Ureter (tissue), 1 donor: ENCODE measurements at places on chromosomes 5 and 9.

DNA sequence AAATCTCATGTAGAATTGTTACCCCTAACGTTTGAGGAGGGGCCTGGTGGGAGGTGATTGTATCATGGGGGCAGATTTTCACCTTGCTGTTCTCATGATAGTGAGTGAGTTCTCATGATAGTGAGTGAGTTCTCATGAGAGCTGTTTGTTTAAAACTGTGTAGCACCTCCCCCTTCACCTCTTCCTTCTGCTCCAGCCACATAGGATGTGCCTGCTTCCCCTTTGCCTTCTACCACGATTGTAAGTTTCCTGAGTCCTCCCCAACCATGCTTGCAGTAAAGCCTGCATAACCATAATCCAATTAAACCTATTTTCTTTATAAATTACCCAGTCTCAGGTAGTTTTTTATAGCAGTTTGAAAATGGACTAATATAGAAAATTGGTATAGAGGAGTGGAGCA is 1783.7 kb upstream of the CDH9 start:
- DNase-seq = no peak

GRCh38 chr5:52786391-52786790 is 1.3 kb upstream of the ITGA1 start:
- DNase-seq = no peak

GRCh38 chr9:133619791-133620190 is 10.6 kb upstream of the FAM163B start:
- peak; percentile 54 for DNase-seq

DNA sequence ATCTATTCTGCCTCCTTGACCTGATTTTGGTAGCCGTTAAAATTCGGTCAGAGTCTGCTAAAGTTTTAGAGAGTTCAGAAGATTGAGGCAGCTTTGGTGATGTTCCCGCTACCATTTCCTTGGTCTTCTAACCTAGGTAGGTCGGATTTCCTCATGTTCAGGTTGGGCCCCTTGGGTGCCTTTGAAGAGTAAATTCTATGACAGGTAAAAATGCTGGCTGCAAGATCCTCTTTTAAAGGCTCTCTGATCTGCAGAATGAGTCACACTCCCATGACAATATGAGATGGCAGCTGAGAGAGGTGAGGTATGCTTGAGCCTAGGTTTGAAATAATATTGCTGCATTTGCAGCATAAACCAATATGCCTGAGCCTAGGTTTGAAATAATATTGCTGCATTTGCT is 198.9 kb downstream of the TSSK1B start:
- DNase-seq = no peak

DNA sequence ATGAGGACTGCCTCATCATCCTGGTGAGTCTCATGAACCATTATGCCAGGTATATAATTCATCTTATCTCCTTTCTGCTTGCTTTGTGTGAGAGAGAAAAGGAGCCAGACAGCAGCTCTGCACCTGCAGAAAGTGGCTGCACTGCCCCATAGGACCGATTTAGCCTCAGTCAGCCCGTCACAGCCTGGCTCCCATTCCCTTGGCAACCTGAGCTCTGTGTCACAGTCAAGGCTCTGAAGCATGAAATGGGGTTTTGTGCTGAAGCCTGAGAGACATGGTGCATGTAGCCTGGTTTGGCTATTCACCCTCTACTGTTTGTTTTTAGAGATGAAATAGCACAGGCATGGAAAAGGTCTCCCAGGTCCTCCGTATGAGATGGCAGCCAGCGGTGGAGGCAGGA is 198.3 kb downstream of the KCTD16 start:
- DNase-seq = no peak

- DNase-seq = no peak
Observed at GRCh38 chr9:127979333-127980059, 1.3 kb downstream of the EEIG1 start.

DNA sequence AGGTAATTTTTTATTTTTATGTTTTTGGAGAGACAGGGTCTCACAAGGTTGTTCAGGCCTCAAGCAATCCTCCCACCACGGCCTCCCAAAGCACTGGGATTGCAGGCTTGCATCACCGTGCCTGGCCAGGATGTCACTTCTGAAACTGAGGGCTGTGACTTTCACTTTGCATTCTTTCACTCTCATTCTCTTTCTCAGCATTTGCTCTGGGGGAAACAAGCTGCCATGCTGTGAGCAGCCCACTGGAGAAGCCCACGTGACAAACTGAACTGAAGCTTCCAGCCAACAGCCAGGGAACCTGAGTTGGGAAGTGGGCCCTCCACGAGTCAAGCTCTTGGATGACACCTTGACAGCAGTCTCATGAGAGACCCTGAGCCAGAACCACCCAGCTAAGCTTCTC is 109.4 kb downstream of the C5orf15 start:
- no peak for DNase-seq

GRCh38 chr5:135025730-135026644 is 8.0 kb downstream of the PITX1 start:
- no peak for DNase-seq

DNA sequence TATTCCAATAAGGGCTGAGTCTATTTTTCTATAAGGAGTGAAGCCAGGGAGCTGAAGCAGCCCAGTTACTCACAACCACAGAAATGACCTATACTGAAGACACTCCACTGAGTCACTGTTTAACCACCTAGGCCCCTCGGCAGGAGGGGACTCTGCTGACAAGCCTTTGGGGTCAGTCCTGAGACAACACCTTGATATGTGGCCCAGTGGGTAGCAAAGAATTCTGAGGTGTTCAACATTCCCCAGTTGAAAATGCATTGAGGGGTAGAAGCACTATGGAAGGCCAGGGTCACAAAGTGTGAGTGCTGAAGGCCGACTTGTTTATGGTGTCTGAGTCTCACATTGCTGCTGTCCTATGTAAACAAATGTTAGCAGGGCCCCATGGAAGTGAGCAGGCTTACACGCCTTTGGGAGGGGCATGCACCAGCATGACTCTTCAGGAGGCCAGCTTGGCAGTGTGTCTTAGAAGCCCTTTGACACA is 112.6 kb upstream of the NFIL3 start:
- no peak for DNase-seq

DNA sequence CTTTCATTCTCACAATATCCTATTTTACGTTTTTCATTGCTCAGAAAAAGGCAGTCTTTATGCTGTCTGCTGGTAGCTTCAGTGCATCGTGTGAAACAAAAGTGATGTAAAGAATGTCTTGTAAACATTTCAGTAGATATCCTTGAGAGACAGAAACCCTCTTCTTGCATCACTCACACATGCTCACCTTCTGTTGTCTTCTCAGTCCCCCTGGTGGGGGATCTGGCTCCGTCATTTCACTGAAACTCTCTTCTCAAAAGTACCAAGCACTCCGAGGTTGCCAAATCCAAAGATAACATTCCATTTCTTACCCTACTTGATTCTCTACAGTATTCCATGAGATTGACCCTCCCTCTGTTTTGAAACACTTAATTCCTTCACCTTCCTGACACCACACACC is 46.1 kb upstream of the PCA3 start:
- DNase-seq = no peak

- no peak for DNase-seq
Observed at GRCh38 chr9:95764533-95765319, 110.8 kb upstream of the ERCC6L2 start.

DNA sequence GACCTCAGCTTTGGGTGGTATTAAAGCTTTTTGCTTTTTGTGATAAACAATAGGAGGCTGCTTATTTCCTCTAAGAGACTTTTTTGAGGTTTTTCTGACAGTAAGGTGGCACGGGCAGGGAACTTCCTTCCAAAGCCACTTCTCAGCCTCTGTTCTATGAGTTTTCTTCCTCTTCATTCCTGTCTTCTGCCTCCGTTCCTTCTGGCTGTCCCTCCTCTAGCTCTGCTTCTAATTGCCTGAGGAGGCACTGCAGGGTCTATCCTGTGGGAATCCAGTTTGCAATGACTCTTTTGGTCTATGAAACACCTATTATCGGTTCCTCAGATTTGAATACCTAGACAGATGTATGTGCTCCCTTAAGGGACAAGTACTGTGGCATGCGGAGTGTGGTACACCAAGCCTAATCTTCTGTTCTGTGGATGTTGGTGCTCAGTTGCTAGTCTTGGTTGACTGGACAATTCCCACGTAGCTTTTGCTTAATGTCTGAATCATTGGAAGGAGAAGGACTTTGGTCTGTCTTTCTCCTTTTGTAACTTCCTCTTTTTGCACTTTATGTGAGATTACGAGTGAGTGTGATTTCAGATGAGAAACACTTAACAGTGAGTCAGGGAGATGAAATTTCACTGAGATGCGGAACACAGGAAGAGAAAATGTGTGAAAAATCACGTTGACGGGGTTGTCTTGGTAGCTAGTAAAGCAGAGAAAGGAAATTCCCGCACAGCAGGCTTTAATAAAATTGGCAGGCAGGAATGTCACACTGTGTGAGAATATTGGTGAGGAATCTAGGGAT is 305.2 kb downstream of the EFNA5 start:
- no peak for DNase-seq

- DNase-seq = no peak
Observed at GRCh38 chr9:18829873-18830272, 203.1 kb downstream of the SAXO1 start.

DNA sequence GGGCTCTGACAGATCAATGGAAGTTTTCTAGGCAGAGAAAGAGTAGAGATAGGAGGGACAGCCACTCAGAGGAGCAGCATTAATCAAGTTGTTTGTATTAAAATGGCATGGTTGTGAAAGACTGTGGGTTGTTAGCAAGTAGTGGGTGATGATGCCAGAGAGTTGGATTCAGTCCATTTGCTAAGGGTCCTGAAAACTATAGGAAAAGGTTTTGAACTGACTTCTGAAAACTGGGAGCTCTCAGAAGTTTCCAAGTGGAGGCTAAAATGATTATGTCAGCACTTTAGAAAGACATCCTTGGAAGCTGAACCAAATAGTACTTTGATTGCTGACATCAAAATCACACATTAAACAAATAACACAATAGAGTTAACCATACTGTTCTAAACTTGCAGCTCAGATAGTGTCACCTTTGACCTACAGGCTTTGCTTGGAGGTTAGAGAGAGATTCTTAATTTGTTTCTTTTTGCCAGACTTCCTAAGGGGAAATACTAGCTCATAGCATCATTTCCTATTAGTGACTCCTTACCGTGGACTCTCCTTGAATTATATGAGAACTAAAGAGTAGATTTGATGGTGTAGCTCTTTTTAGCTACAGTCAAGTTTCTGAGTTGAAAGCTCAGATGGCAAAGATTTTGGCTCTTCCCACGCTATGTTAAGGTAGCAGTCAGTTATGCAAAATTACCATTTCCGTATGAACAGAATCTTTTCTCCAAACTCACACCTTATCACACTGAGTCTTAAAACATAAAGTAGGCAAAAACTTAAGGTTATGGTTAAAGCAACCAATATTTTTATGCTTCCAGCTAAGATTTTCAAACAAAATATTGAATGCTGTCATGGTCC is 277.1 kb downstream of the NR3C1 start:
- DNase-seq = no peak

GRCh38 chr5:54996466-54996865 is 11.1 kb upstream of the ESM1 start:
- DNase-seq = no peak

DNA sequence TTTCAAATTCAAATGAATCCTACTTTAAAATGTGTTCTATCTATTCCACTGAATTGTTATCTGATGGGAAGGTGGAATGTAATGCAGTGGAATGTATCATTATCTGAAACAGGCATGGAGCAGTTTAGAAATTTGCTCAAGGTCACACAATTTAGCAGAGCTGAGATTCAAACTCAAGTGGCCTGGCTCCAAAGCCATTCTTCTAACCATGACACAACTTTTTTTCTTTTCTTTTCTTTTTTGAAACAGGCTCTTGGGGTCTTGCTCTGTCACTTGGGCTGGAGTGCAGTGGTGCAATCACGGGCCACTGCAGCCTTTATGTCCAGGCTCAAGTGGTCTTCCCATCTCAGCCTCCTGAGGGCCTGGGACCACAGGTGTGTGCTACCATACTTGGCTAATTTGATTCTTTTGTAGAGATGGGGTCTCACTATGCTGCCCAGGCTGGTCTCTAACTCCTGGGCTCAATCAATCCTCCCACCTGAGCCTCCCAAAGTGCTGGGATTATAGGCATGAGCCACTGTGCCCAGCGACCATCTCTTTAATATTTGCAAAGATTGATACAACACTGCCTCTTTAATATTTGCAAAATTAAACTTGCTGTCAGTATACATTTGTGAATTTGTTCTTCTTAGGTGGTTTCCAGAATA is 50.0 kb downstream of the CAST start:
- no peak for DNase-seq

- no peak for DNase-seq
Observed at GRCh38 chr9:16417161-16417560, 453.3 kb downstream of the BNC2 start.

GRCh38 chr9:69181908-69182353 is 7.9 kb downstream of the TJP2 start:
- DNase-seq = no peak

GRCh38 chr5:173720953-173721600 is 104.6 kb upstream of the BOD1 start:
- DNase-seq = no peak

DNA sequence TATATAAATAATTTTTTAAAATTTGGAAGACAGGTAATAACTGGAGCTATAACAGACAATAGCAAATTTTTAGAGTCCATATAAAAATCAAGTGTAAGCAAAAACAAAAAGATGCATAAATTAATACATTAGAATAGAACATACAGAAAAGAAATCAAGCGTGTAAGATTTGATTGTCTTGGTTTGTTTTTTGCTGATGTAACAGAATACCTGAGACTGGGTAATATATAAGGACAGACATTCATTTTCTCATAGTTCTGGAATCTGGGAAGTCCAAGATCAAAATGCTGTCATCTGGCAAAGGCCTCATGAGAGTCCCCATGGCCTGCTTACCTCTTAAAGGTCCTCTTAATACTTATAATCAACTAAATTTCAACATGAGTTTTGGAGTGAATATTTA is 1010.1 kb downstream of the CDH18 start:
- no peak for DNase-seq

GRCh38 chr9:8282535-8282934 is 483.0 kb upstream of the DMAC1 start:
- no peak for DNase-seq

- DNase-seq = no peak
Observed at GRCh38 chr5:151274666-151275065, 21.7 kb downstream of the GM2A start.

- DNase-seq = no peak
Observed at GRCh38 chr9:122055701-122056100, 37.4 kb downstream of the TTLL11 start.

DNA sequence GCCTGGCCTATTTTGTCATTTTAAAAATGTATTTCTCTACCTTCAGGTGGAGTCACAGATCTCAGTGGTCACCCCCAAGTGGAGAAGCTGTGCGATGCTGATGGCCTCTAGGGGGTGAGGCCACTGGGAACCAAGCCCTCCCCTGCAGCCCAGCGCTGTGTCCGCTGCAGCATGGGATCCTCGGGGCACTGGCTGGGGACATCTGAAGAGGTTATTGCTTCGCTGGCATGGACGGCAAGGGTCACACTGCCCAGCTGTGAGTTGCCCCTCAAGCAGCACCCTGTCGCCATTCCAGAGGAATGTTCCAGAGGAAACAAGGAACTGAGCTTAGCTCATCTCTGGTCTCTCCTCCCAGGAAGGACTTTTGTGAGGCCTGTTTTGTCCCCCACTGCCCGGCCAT is 119.6 kb upstream of the S1PR3 start:
- DNase-seq = no peak

GRCh38 chr9:77975806-77976205 is 55.8 kb downstream of the GNAQ start:
- no peak for DNase-seq
